Muscle of leg (tissue), 16 donors: ENCODE measurements at places on chromosomes 2 and 18. TPM values are rescaled to one million over a fixed set of nuclear protein-coding genes. Genes with fewer than 3 reads are reported as not detected.

RIT2 gene
- not detected for polyA plus RNA-seq

ADD2 gene
- polyA plus RNA-seq, result 1.7 TPM

ADCYAP1 gene
- 2.4 TPM for polyA plus RNA-seq

GLI2 gene
- polyA plus RNA-seq, result 12.5 TPM

PARD6G gene
- 4.3 TPM for polyA plus RNA-seq

VWC2L gene
- not detected for polyA plus RNA-seq

PMS1 gene
- polyA plus RNA-seq, result 32.4 TPM

THSD7B gene
- 0.77 TPM for polyA plus RNA-seq

AQP12A gene
- polyA plus RNA-seq, result 0.86 TPM

RAD51AP2 gene
- 0.04 TPM for polyA plus RNA-seq

COL4A4 gene
- polyA plus RNA-seq, result 0.04 TPM

TUBA4B gene
- 0.56 TPM for polyA plus RNA-seq

C2orf78 gene
- not detected for polyA plus RNA-seq

C2orf72 gene
- 0.78 TPM for polyA plus RNA-seq
